BJ (cell line): ENCODE measurements at places on chromosomes 4 and X. TPM values are rescaled to one million over a fixed set of nuclear protein-coding genes. Genes with fewer than 3 reads are reported as not detected.

GRCh38 chrX:35458142-35458541 is 340.0 kb upstream of the MAGEB16 start:
- no peak for DNase-seq

GRCh38 chr4:182206916-182207315 is 36.3 kb upstream of the TENM3 start:
- DNase-seq = no peak

- no peak for DNase-seq
Measured at GRCh38 chr4:78014889-78015886, 41.9 kb upstream of the FRAS1 start.

The ATP1B4 gene
- polyA plus RNA-seq = not detected in 2 replicates

The NAP1L2 gene
- not detected in 2 replicates for polyA plus RNA-seq

The TREX2 gene
- polyA plus RNA-seq = 0.49 and 1.1 TPM in 2 replicates

The SFRP2 gene
- 0.05 TPM in 1 of 2 replicates, not detected in the other for polyA plus RNA-seq

DNA sequence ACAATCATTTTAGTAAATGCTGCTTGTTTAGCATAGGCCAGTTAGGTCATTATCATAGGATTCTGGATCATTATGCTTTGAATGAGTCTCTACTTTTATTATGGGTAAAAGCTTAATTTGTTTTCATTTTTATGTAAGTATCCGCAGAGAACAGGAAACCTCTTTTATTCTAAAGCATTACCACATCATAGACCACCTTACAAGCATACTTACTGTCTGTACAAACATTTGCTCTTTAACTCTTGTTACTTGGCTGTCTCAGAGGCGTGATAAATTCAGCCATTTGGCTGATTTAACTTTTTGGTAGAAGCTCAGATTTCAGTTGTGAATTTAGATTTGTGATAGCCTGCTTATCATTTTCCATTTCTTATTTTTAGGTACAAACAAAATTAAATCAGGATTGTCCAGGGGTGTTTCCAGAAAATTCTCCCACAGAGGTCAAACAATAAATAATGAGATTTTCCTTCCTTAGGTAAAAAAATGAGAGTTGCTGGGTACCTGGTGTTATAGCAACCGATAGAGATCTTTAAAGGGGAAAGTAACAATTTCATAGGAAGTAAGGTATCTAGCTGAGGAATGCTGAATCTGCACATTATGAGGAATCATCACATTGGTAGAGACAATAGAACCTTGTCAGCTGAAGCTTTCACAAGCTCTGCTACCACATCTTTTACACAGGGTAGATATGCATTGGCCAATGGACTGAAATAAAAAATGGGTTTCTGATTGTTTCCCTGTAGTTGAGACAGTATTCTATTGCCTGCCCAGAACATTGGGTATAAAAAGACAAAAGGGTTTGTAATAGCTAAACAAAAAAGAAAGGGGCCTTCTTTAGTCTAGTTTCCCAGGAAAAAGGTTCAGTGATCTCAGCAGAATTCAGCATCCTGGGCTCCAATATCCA is 62.5 kb downstream of the NDNF start:
- no peak for DNase-seq

- no peak for DNase-seq
Measured at GRCh38 chr4:185849664-185850550, 37.9 kb upstream of the SORBS2 start.

- no peak for DNase-seq
Measured at GRCh38 chr4:40325406-40326019, 9.6 kb upstream of the CHRNA9 start.

The ZNF674 gene
- polyA plus RNA-seq = 5.1 and 7.0 TPM in 2 replicates

DNA sequence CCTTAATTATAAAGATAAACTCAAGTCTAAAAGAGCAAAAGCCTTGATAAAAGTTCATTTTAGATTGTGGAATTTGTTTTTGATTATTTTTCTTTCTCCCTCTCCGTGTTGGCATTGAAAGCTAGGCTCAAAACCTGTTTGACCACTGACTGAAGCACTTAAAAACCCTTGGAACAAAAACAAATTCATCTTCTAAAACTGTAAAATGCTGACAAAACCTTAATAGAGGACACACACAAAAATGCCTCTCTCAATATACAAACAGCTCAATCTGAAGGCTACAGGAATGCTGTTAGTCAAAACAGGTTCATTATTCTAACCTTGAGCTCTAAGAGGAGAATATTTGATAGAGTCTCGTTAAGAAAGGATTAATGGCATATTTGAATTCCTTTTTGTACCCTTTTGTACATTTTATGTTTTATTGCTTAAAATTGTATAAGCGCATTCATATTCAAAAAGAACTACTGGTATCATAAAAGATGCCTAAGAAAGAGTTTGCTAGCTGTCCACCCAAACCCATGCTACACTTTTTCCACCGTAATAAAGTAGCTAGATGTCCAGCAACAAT is 74.3 kb upstream of the NAP1L5 start:
- no peak for DNase-seq

GRCh38 chr4:75630174-75630936 is at the start of gene CDKL2:
Gene CDKL2 (minus strand): TSS chr4:75630528. CDS start chr4:75625988, 4,540 bp downstream.
- no peak for DNase-seq

The APELA gene
- not detected in 2 replicates for polyA plus RNA-seq

DNA sequence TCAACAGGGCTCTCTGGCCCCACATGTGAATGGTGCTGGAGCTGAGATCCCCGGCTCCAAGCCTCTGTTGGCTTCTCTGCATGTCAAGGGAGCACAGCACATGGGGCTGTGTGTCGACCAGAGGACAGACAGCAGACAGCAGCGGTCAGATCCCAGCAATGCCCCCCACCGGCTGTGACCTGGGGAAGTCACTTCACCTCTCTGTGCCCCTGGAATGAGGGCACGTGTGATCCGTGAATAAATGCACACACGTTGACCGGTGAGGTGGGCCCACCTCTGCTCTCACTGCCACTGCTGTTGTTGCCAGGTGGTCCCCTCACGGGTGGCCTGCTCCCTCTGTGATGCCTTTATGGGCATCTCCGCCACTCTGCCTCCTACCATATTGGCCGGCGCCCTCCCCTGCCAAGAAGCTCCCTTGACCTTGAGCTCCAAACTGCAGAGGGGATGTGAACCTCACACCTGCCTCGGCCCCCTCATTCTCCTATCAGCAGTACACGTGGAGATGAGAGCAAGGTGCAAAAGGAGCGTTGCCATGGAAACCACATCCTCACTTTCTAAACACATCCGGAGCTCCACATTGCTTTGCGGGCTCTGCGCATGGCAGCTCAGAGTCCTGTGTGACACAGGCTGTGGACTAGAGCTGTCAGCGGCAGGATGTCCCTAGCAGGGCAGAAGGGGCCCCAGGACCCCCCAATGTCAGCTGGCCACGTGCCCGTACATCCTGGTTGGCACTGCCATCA is 75.4 kb downstream of the ABLIM2 start:
- no peak for DNase-seq

GRCh38 chr4:76981644-76982043 is 32.1 kb downstream of the SEPTIN11 start:
- DNase-seq = no peak

DNA sequence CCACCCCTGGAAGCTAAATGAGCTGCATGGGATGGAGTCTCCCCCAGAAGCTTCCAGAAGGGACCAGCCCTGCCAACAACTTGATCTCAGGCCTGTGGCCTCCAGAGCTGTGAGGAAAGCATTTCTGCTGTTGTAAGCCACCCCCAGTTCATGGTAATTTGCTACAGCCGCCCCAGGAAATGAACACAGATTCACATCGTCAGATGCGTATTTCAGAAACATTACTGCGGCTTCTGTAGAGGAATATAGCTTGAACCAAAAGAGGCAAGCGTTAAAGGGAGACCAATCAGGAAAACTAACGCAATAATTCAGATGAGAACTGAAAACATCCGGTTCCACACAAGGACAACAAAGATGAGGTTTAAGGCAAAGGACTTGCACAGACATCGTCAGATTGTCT is 128.4 kb upstream of the TBL1X start:
- DNase-seq = no peak

- DNase-seq = no peak
Measured at GRCh38 chrX:151359931-151360871, 36.8 kb upstream of the VMA21 start.

GRCh38 chr4:89347363-89348025 is 39.9 kb upstream of the GPRIN3 start:
- no peak for DNase-seq

The USP26 gene
- not detected in 2 replicates for polyA plus RNA-seq

DNA sequence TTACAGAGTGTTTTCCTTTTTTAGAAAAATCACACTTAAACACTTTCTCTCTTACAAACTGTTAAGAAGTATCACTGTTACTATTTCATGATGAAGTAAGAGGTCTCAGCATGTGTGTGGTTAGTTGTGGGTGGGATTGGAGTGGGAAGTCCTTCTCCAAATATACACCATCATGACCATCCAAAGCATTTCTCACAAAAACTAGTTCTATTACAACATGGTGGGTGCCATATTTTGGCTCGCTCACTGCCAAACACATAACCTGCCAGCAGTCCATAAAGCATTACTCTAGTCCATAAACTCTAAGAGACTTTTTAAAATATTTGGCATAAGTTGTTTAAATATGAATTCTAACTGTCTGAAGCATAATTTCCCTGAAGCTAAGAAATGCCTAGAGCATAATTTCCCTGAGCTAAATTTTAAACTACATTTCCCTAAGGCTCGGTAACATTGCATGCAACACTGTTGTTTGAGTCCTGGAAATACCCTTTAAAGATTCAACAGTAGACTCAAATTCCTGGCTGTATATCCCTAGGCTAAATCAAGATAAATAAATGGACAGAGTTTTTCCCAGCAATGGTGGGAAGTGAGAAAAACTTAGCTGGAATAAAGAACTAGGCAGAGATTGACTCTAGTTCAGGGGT is 415.0 kb upstream of the INTU start:
- DNase-seq = no peak

DNA sequence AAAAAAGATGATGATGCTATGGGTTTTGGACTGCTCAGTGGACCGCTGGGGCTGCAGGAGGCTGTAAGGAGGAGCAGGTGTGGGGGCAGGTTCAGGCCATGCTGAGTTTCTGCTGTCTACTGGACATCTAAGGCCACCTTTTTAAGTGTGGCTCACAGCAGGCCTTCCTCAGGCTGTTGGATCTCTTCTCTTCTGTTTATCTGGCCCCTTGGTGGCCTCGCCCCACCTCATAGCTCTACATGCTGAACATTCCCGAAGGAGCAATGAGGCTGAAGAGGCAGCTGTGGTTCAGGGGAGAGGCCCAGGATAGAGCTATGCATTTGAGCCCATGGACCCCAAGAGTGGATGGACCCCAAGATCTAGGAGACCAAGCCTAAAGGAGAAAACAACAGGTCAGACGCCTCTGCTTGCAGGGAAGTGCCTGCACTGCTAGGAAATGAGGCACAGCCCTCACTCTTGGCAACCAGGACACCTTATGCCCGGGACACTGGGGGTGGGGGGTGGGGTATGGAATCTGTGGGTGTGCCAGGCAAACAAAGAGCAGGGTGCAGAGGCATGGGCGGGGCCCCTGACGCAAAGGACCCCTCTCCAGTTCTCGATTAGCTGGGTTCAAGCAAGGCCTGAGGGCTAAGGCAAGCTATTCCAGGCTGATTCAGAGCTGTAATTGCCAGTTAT is 168.9 kb downstream of the BCOR start:
- no peak for DNase-seq

- DNase-seq = no peak
Measured at GRCh38 chr4:148962539-148963290, 520.5 kb upstream of the NR3C2 start.

The ASMT gene
- polyA plus RNA-seq = not detected in 2 replicates

GRCh38 chr4:25161593-25161950 is 1.3 kb upstream of the SEPSECS start:
- DNase-seq = no peak

GRCh38 chrX:12753366-12753765 is 37.8 kb upstream of the PRPS2 start:
- no peak for DNase-seq

- DNase-seq = no peak
Measured at GRCh38 chrX:116284400-116284799, 113.9 kb downstream of the AGTR2 start.

GRCh38 chr4:84050015-84050414 is 449.1 kb downstream of the NKX6-1 start:
- no peak for DNase-seq

- DNase-seq = no peak
Measured at GRCh38 chr4:54254915-54255246, 25.8 kb downstream of the PDGFRA start.

- DNase-seq = no peak
Measured at GRCh38 chr4:140641789-140642439, 73.2 kb upstream of the UCP1 start.

The USP17L21 gene
- not detected in 2 replicates for polyA plus RNA-seq

GRCh38 chr4:22906045-22906444 is 213.3 kb downstream of the GBA3 start:
- no peak for DNase-seq

DNA sequence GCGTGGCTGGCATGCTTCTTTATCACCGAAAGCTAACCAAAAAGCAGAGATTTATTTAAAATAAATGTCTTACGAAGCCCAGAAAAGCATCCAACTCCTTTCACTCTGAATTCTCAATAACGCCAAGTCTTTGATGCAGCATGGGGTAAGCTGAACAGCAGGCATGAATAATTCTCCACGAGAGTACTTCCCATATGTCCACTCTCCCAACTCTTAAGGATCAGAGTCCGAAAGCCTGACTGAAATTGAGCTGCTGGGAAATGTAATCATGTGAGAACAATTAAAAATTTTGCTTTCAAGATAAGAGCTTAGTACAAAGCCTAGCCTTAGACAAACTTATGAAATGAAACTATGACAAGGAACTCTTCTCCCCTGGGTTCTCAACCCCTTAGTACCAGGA is 7.5 kb upstream of the SLC39A8 start:
- no peak for DNase-seq

The UCP1 gene
- not detected in 2 replicates for polyA plus RNA-seq
